Activated CD8-positive, alpha-beta memory T cell treated with anti-CD3 and anti-CD28 coated beads, Interleukin-2, amount 50 U/mL, for 4 hours (primary cell): ENCODE measurements at places on chromosomes 7 and 10.

DNA sequence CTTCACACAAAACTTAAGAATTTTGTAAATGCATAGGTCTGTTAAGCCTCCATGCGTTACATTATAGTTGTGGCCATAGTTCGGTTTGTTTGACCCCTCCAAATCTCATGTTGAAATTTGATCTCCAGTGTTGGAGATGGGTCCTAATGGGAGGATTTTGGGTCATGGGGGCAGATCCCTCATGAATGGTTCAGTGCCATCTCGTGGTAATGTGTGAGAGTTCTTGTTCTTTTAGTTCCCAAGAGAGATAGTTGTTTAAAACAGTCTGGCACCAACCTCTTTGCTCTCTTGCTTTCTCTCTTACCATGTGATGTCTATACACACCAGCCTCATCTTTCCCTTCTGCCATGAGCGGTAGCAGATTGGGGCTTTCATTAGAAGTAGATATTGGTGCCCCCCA lies 264.3 kb downstream of the TCF7L2 start:
- DNase-seq, result no peak

DNA sequence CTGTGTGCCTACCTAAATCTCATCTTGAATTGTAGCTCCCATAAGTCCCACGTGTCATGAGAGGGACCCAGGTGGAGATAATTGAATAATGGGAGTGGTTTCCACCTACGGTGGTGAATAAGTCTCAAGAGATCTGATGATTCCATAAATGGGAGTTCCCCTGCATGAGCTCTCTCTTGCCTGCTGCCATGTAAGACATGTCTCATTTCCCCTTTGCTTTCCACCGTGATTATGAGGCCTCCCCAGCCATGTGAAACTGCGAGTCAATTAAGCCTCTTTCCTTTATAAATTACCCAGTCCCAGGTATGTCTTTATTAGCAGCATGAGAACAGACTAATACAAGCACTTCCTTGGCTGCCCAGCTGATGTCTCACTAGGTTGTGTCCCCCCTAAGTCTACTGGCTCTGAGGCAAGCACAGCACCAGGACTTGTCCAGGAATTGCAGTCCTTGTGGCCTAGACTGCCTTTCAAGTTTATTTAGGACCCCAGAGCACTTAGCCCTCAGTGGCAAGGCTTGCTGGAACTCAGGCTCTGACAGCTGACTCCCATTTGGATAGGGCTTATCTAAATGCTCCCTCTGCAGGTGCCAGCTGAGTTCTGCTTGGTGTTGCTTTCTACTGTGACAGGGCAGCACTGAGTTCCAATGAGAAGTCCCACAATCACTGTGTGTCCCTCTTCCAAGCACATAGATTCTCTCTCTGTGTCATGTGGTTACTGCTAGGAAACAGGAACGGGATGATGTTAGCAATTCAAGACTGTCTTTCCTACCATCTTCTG lies 59.0 kb upstream of the TAS2R16 start:
- DNase-seq, result no peak

DNA sequence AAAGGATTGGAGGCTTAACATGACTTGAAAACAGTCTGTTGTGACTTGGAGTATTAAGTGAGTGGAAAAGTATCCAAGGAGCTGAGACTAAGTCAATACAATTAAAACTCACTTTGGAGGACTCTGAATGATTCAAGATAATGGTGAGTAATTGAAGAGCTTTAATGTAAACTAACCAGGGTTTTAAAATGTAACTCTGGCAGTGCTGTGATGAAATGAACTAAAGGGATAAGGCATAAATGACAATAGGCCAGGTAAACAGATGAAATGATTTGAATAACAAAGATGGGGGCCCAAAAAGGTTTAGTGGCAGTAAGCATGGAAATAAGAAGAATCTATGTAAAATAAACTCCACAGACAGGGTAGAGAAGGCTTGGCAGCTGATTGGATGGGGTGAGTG lies 316.5 kb upstream of the CACNA2D1 start:
- DNase-seq, result no peak

DNA sequence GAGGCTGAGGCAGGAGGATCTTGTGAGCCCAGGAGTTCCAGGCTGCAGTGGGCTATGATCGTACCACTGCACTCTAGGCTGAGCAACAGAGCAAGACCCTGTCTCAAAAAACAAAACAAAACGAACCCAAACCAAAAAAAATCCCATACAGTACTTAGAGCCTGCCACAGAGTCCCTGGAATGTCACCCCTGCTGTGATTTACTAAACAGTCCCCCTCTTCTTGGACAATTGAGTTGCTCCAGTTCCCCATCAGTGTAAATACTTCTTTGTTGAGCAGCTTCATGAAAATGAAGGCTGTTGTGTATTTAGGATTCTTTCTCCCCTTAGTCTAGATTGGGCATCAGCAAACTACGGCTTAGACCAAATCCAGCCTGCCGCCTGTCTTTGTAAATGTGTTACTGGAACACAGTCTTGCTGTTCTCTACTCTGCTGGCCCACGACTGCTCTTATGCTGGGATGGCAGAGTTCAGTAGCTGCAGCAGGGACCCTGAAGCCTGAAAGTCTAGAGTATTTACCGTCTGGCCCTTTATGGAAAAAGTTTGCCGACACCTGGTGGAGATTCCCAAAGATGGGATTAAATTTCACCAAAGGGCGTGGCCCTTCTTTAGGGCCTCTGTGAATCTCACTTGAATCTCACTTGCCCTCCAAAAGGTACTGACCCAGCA lies 57.8 kb downstream of the PALD1 start:
- DNase-seq, result no peak

- DNase-seq, result no peak
Measured at GRCh38 chr10:116271593-116272439, 1.2 kb downstream of the GFRA1 start.

- DNase-seq, result no peak
Measured at GRCh38 chr10:93199191-93199751, 125.6 kb downstream of the CYP26A1 start.

DNA sequence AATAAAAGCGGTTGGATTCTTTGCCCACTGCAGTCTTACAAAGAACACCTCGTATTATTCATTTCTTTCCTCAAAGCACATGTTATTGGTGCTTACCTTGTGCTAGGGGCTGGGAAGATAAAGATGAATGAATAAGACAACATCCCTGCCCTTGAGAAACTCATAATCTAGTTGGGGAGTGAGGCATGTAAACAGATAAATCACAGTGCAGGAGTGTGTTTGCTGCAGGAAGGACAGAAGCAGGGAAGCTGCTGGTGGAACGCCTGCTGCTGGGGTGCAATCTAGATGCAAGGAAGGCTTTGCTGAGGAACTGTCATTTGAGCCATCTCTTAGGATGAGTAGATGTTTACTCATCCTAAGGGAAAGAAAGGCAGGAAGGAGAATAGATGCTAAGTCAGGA lies 135.6 kb downstream of the TMEM178B start:
- no peak for DNase-seq

GRCh38 chr7:44615149-44615611 lies 8.8 kb downstream of the OGDH start:
- no peak for DNase-seq

GRCh38 chr7:20030915-20031362 lies 186.2 kb downstream of the MACC1 start:
- no peak for DNase-seq

DNA sequence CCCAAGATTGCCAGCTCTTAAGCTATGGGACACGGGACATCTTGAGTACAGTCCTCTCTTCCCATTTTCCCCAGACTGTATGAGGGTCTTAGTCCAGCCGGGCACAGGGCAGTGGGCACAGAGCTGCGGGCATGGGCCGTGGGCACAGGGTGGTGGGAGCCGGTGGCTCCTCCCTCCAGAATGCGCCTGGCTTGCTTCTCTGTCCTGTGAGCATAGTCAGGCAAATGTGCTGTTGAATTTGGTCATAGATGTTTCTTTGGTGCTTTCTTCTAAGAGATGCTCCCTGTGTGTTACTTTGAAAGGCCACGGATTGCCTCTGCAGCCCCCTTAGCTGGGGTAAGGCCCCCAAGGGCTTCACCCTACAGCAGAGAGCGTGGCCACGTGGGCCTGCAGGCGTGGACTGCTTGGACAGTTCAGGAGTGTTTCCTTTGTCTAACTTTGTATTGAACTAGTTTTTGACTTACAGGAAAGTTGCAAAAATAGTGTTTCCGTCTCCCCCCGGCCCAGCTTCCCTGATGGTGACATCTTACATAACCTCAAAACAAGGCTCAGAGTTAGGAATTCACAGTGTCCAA lies 24.7 kb downstream of the LRRC27 start:
- DNase-seq, result no peak

DNA sequence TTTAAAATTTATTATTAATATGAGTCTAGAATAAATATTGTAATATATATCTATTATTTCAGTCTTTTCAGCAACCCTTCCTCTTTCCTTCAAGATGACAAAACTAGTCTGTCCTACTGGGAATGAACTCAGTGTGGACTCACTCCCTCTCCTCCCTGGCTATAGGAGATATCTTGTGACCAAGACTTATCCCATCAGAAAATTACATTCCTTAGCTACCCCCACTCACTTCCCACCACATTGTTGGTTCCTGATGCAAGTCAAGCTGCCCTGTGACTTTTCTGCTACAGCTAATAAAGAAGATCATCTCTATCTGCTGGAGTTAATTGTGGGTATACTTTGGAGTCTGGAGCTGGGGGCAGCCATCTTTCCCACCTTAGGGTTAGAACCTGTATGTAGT lies 28.0 kb upstream of the MCU start:
- no peak for DNase-seq

DNA sequence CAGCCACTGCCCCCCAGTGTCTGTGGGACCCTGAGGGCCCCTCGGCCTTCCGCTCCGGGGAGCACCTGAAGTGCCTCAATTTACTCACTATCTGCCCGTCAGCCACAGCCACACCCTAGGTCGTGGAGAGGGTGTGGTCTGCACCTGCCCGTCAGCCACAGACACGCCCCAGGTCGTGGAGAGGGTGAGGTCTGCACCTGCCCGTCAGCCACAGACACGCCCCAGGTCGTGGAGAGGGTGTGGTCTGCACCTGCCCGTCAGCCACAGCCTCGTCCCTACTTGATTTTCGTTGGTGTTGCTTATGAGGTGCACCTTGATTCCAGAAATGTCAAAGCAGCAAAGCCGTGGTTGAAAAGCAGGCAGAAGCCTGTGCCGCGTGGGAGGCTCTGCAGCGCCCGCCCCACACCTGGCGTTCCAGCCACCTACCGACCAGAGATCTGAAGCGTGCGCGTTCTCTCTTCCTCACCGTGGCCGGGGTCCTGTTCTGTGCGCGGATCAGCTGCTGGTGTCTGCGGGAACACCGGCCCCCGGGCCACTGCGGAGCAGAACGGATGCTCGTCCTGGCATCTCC lies 101.6 kb downstream of the DYNC2I1 start:
- DNase-seq, result no peak

DNA sequence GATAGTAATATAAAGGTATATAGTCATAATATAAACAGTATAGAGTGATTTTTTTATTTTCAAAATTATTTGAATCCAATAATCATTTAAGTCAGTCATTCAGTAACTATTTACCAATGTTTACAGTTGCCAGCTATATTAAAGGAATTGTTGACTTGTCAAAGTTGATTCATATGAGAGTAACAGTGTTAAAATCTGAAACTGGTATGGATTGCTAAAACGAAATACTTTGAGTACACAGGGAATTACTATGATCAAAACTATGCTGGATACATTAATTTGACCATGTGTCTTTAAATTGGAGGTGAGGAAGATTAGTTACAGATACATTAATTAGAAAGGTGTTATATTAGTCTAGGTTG lies 282.6 kb downstream of the ADK start:
- no peak for DNase-seq
